NCI-H446 treated with DMSO at 0.1 percent for 48 hours (cell line): ENCODE measurements at places on chromosomes 7 and 10.

DNA sequence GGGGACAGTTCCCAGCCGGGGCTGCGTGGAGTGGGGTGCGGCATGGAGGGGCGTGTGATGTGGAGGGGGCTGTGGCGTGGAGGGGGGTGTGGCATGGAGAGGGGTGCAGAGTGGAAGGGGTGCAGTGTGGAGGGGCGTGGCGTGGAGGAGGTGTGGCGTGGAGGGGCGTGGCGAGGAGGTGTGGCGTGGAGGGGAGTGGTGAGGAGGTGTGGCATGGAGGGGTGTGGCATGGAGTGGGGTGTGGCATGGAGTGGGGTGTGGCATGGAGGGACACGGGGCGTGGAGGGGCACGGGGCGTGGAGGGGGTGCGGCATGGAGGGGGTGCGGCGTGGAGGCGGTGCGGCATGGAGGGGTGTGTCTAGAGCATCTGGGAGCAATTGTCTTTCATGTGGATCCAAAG, 33.6 kb downstream of the NKX6-2 start:
- no peak for DNase-seq

- DNase-seq = no peak
Observed at GRCh38 chr10:30816820-30817171, 187.2 kb upstream of the LYZL2 start.

DNA sequence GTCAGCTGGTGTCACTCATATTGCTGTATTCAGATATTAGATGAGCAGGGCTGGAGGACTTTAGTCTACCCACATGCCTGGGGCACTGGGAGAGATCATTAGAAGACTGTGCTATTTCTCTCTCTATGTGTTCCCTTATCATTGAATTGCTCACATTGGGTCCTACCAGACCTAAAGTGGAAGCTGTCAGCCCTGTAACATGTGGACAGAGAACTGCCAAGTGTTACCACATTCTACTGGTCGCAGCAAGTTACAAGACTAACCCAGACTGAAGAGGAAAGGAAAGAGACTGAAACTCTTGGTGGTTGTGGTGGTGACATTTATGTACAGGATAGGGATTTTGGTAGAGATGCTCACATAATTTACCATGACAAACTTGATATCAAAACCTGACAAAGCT, 627.1 kb upstream of the FZD8 start:
- DNase-seq = no peak

DNA sequence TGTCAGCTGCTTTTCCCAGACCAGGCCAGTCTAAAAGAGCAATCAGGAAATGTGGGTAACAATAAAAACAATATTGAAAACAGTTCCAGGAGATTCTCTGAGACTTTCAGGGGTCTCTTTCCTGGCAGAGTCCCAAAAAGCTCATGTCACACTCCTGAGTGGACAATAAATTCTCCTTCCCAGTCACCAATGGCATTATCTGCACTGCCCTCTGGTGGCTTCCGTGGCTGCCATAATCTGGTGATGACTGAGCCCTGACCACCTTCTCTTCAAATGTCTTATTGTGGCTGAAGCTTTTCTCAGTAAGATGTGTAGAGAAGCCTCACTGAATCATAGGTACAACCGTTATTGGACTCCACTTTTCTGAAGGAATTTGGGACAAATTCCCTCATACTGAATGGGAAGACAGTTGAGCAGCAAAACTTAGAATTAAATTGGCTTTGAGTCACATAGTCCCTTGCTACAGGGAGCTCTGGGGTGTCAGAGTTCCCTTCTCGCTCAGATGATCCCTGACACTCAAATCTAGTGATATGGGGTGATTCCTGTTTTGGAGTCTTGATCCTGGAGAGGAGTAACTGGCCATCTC, 24.4 kb upstream of the ASAH2 start:
- no peak for DNase-seq

GRCh38 chr10:52483587-52483986, 169.5 kb downstream of the DKK1 start:
- DNase-seq = no peak

DNA sequence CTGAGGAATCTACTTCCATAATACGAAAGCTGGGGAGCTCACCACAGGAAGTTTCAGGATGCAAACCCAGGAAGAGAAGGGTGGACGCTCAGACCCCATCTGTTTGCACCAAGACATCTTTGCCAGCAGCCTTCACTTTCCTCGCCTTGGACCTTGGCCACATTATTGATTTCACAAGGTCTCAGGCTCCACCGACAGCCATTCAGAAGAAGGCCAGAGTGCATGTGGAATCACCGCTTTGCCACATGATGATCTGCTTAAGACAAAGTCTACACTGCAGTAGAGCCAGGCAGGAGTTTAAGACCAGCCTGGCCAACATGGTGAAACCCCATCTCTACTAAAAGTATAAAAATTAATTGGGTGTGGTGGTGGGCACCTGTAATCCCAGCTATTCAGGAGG, 60.0 kb downstream of the LYZL1 start:
- no peak for DNase-seq

DNA sequence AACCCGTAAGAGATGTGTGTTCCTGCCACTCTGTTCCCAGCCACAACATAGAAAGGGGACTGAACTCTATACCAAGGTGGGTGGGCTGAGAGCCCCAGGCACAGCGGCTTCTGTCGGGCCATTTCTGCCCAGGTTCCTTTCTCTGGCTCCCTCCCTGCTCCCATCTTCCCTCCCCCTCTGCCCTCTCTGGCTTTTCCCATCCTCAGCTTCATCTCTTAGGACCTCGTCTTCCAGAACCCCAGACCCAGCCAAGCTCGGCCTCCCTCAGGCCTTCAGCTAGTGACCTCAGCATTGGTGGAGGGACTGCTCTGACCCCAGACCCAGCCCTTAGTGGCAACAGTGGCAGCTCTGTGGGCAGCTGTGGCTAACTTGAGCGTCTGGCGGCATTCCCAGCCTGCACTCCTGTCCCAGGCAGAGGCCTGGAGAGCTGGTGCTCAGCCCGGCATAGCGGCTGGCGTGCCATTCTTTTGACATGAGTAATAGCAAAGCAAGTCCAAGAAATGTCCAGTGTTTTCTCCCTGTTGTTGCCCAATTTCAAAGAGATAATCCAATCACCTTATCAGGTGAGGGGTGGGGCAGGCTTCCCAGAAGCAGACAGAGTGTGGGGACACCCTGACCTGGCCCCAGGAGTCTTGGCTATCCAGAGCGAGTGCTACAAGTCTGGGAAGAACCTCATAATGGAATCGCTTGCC, 15.9 kb downstream of the PTPRE start:
- no peak for DNase-seq

DNA sequence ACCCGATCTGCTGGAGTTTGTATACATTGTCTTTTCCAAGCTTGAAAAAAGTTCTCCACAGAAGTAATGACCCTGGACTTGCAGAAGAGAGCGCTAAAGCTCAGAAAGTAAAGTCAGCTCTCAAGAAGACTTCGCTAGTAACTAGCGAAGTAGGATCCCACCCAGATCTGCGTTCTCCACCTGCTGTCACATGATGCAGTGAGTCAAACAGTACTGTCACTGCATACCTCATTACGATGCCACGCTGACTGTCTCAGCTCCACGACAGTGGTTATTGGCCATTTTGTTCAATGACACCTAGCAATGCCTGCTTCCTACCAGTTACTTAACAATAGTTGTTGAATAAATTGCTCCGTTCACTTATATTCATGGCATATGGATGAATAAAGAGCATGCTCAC, 29.7 kb upstream of the SEC61G start:
- no peak for DNase-seq

GRCh38 chr10:122112625-122113160, 123.7 kb downstream of the TACC2 start:
- peak; percentile 4 for DNase-seq

DNA sequence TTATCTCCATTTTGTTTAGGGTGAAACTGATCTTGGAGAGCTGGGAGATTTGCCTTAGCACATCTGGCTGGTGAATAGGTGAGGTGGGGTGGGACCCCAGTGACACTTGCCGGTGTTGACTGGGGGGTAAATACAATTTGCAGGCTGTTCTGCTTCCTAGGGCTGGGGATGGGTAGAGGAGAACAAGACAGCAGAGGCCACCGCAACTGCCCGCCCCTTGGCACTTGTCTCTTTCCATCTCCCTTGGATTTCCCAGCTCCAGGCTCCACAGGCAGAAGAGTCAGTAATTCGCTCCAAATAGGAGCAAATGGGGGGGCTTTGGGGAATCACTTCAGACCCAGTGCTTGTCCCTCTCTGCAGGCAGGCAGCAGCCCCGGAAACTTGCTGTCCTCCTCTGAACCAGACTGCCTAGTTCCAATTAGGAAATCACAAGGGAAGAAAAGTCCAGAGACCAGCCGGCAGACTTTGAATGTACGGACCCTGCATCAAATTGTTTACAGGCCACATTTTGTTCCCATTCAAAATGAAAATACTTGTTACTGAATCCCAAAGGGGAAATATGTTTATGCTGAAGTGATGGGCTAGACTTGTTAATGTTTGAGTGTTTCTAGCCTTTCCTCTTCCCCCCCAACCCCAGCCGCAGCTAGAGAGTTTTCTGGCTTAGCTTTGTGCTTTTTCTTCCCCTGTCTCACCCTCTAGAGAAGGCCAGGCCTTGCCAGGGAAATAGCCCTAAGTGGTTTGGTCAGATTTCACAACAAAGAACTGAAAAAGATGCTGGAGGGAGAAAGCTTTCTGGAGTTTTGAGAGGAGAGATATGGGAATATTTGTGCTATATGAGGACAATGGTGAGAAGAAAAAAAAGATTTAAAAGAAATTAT, 10.0 kb upstream of the INPP5F start:
- DNase-seq = no peak

- DNase-seq = no peak
Observed at GRCh38 chr7:28509251-28510025, 97.1 kb downstream of the CREB5 start.

- DNase-seq = no peak
Observed at GRCh38 chr10:94983555-94983954, 45.1 kb downstream of the CYP2C9 start.

DNA sequence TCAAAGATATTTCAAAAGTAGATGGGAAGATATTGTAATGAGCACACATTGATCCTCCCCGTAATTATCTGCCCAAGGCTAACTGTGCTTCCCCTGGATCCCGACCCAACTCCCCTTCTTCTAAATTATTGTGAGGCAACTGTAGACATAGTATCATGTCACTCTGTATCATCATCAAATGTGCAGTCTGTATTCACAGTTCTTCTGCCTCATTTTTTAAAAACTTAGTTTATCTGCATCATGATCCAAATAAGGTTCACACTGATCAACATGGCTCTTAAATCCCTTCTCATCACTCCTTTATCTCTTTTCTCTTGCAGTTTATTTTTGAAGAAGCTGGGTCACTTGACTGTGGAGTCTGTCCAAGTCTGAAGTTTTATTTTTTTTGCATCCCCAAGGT, 27.5 kb downstream of the CDCA7L start:
- no peak for DNase-seq

DNA sequence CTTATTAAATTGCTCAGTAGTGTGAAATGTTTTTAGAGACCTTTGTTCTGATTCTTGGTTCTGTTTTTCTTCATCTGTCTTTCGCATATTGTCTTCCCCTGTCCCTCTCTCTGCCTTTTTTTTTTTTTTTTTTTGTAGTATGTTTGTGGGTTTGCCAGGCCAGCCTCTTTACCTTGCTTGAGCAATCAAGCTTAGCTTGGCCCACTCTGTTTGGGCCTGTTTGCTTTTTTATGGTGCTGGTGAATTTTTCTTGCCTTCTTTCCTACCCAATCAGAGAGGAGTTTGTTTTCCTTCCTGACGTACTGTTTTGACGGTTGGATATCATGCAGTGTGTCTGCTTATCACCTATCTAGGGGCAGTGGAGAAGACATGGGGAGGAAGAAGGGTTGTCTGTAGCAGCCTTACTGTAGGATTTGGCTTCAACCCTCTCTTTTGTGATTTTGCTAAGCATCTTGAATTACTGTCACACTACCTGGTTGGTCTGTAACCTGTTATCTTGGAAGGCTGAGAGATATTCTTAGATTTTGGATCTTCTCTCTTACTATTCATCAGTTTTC, 64.0 kb downstream of the BBS9 start:
- no peak for DNase-seq

DNA sequence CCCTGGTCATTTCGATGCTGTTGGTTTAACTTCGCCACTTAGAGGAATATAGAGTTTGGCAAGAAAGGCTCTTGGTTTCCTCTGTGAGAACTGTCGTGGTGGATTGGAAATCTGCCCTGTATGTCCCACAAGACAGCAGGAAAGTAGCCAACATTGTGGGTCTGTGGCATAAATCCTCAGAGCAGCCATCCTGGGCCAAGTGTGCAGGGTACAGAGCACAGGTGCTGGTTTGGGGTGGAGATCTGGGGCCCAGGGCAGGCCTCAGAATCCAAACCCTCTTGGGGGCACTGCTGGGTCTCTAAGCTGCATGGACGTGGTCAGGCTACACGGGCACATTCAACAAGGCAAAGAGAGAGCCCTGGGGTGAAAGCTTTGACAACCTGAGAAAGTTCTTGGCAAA, 39.2 kb upstream of the TMEM273 start:
- no peak for DNase-seq

- no peak for DNase-seq
Observed at GRCh38 chr7:149776289-149776688, 2.9 kb upstream of the ZNF467 start.

DNA sequence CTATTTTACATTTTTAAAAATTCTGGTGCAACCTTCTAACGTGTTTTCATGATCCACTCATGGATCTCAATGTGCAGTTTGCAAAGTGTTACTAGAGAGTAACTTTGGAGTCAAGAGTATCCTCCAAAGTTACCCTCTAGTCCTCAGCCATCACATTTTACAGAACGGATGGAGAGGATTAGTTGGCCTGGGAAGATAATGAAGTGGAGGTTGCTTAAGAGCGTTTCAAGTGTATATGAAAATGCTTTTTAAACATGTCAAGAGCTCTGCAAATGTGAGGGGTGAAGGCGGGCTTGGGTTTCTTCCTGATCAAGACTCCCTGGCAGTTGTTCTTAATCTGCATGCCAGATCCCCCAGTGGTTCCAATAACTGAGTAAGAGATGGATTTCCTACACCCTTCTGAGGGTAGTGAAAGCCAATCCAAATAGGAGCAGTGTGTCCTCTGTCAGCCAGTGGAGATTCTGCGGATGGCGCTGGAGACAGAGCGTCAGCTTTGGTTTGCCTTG, 299.4 kb upstream of the NPVF start:
- DNase-seq = no peak

DNA sequence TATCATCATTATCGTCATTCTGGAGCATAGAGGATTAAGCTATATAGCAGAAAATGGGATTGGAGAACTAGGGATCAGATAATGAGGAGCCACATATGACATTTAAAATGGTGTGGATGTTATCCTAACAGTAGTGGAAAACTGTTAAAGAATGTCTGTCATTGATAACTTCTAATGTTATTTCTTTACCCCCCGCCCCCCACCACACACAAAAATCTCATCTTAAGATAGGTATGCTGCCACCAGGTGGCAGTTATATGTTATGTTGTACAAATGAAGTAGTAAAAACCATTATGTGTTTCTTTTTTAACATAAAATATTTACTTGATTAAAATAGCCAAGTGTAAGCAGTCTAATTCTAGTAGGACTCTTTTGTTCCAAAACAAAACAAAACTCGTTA, 13.0 kb downstream of the AKAP9 start:
- DNase-seq = no peak

DNA sequence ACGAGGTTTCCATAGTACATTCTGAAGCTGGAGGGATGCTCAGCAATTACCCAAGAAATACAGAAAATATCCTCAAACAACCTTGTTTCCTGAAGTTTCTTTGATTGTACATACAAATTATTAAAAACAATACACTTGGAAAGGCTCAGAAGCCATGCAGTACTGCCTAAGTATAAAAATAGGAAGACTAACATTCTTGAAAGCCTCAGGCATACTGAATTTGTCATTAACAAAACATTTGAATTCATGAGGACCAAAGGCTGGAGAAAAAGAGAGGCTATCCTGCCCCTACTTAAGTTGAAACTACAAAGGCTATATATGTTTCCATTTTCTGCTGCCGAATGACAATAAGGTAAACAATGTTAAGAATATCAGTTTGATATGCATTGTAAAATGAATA, 54.3 kb upstream of the SGCE start:
- no peak for DNase-seq
